ENCODE measurements at places on chromosomes 5 and 9.

- no peak for DNase-seq
Measured at GRCh38 chr5:11045411-11045810, 284.4 kb upstream of the DAP start.

DNA sequence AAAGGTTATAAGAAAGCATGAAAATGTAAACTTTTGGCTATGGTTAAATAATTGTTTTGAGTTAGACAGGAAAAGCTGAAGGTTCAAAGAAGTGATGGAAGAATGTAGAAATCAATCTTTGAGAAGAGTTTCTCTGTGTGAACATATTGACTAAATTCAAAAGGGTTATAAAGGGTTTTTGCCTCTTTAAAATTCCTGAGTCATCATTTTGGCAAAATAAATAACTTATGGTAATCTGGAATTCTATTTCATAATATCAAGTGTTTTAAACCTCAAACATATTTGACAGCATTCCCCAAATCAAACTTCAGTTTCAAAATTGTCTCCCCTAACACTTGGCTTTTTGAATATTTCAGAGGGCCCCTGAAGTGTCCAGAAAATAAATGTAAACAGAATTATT lies 60.6 kb upstream of the SPINK5 start:
- DNase-seq, result no peak

DNA sequence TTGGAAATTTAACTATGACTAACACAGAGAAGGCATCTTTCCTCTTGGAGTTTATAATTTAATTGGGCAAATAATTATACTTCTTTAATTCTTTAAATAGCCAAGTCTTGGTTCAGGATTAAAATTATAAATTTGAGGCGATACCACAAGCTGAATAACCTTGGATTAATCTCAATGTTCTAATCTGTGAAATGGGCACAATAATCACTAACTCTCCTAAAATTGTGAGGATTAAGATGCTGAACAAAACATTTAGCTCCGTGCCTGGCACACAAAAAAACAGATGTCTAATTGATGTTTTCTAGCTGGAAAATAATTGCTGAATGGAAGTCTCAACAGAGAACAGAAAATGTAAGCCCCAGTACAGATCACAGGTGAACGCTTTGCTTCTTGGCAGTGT lies 69.7 kb upstream of the TRIM32 start:
- no peak for DNase-seq

DNA sequence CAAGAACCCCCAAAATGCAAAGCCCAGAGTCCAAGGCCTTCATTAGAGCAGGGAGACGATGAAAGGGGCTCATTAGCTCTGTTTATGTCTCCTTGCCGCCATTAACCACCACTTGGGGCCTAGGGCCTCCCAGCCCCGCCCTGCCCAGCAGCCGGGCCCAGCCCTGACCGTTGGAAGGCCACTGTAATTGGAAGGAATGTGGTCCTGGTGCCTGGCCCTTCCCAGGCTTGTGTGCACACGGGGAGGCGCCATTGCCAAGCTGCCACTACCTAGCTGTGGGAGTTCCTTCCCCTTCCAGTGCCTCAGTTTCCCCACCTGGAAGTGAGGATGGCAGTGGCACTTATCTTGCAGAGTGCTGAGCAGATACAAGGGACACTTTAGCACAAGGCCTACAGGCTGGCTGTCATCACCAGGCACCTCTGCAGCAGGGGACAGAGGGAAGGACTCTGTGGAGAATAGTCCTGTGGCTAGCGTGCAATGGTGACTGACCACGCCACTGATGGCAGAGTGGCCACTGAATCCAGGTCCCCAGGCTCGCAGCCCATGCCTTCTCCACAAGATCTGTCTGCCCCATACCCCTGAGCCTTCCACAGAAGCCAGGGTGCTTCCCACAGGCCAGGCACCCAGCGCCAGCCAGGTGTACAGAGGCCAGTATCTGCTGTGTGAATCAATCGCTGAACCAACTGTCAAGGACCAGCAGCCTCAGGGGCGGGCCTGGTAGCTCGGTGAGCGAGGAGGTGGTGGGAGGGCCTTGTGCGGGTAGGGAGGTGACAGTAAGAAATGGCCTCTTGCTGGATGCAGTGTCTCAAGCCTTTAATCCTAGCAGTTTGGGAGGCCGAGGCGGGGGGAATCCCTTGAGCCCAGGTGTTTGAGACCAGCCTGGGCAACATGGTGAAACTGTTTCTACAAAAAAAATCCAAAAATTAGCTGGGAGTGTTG lies 20.8 kb downstream of the GBGT1 start:
- no peak for DNase-seq

DNA sequence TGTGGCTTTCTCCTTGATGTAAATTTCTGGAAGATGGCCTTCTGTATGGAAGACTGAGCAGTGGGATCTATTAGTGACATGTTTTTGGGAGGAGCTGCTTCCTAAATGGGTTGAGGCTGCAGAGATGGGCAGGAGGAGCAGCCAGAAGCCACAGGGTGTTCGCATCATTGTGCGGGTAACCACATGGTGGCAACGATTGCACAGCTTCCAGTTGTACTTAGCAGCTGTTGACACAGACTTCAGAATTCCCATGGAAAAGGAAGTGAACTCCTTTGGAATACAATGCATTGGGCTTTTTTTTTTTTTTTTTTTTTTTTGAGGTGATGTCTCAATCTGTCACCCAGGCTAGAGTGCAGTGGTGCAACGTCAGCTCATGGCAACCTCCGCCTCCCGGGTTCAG lies 297.3 kb downstream of the NR3C1 start:
- DNase-seq, result peak; percentile 7

DNA sequence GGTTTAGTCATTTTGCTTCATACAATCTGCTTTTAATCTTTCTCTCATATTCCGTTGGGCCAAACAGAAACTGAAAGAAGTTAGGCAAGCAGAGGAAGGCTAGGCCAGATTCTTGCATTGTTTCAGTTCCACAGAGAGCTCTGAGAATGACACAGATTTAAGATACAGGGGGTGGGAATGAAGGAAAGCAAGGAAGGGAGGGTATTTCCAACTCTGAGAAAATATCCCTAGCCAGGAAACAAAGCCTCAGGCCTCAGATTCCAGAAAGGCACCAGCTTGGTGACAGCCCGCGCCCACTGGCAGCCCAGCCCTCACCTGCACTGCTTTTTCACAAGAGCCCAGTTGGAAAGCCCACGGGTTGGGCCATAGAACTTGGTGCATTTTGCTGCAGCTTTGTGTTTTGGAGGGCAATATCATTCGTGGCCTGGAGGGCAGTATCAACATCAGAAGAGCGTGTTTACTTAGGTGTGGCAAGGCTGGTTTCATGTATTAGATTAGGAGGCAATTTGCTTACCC lies 63.5 kb downstream of the ENC1 start:
- DNase-seq, result no peak

DNA sequence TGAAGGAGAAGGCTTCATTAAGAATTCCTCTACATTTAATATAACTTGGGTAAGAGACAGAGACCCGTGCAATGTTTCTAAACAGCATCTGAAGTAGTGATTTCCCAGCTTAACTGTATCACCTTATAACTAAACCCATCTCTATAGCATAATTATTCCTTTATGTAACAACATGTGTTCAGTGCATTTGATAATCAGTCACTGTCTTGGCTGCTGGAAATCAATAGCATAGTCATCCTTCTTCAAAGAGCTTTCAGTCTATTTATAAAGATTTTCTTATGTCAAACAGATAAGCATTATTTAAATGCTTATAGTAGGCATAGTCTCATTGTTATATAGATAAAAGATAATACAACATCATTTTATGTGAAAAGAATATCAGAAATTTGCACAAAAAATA lies 80.1 kb upstream of the TYRP1 start:
- no peak for DNase-seq

GRCh38 chr5:59000211-59000610 lies 417.3 kb downstream of the RAB3C start:
- DNase-seq, result no peak

GRCh38 chr5:61966296-61966955 lies 339.6 kb upstream of the KIF2A start:
- DNase-seq, result no peak

GRCh38 chr5:143261748-143262392 lies 141.6 kb downstream of the NR3C1 start:
- DNase-seq, result no peak

DNA sequence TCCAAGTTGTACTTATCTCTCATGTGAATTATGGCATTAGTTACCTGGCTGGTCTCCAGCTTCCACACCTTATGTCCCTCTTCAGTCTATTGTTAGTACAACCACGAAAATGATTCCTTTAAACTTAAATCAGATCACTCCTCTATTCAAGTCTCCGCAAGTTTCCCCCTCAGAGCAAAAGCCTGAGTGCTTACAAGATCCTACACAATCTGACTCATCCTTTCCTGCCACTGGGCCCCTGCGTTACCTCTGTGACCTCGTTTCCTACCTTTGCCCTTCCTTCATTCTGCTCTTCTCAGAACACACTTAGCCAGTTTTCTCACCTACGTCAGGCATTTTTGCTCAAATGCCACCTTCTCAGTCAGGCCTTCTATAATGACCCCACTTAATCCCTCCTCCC lies 45.1 kb upstream of the GLIS3 start:
- no peak for DNase-seq

GRCh38 chr9:26975728-26976707 lies 19.8 kb downstream of the IFT74 start:
- DNase-seq, result no peak

DNA sequence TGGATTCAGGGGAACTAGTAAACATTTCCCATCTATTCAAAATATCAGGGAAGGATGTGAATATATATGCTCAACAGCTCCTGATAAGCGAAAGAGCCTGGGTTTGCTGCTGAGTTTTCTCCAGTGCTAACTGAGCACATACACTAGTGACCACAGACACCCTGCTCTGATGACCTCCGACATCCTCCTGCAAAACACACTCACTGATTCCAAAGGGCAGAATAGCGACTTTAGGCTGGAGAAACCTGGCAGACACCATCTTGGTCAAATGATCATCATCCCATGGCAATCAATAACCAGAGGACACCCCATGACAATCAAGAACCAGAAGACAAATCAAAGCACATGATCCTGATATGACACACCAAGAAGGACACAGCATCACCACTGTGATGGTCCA lies 9.2 kb upstream of the GADD45G start:
- no peak for DNase-seq

GRCh38 chr5:143573568-143574170 lies 170.2 kb upstream of the NR3C1 start:
- no peak for DNase-seq

DNA sequence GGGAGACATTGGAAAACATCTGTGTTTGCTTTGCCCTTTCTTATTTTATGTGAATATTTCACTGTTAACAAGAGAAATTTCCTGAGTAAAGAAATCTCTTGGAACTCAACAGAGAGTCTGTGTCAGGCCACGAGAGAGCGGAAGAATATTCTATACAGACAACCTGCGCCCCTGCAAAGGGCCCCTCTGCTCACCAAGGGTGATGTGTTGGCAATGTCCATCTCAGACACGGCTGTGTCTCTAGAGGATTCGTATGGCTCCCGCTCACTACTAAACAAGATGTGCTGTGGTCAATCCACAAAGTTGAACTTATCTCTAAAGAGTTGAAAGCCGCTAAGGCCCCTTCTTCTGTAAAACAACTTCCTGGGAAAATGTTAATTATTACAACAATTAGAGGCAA lies 241.0 kb upstream of the IRX1 start:
- no peak for DNase-seq

- no peak for DNase-seq
Measured at GRCh38 chr9:7500521-7500920, 299.1 kb downstream of the DMAC1 start.

DNA sequence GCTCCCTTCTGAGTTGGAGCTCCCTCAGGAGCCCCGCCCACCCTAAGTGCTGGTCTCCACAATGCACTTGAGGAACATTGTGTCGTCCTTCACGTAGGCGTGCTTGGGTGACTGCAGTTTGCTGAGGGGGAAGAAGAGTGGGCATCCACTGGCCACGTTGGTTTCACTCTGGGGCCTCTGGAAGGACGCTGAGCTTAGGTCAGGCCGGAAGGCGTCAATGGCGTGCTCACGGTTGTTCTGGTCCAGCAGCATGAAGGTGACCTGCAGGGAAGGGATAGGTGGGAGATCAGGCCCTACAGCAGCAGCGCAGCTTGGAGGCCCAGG lies 21.7 kb downstream of the TRAF1 start:
- DNase-seq, result no peak

DNA sequence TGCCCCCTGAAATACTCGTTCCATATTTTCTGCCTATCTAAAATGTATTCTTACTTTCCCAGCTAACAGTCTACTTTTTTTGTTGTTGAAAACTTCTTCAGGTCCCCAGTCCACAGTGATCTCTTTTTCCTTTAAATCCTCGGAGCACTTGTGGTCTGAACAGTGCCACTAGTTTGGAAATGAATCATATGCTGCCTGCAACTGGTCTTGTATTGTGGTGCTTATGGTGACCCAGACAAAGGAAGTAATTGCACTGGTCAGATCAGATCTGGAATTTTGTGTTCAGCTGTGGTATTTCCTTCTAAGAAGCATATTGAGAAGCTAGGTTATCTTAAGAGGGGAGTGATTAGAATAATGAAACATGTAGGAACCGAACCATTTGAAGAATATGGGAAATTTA lies 2.9 kb downstream of the UNC13B start:
- DNase-seq, result no peak

DNA sequence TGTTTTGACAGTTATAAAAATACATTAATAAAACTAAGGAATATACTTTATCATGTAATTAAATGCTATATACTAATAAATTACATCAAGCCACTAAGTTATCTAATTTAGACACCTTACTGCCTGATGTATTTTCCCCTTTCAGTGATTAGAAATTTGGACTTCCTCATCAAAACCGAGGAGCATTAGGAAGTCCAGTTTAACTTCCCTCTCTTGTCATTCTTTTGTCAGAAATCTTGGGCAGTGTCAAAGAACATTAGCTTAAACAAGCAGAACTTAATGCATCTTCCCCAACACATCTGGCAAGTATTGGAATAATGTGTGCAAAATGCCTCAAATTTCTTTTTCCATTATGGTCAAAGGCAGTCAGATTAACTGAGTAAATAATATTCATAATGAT lies 81.6 kb downstream of the PLPP1 start:
- DNase-seq, result no peak

GRCh38 chr9:4984171-4984620 lies 876 bp upstream of the JAK2 start:
- DNase-seq, result no peak

GRCh38 chr9:136532799-136533774 lies 12.8 kb downstream of the NOTCH1 start:
- DNase-seq, result no peak

GRCh38 chr5:112012104-112012503 lies 255.1 kb upstream of the NREP start:
- no peak for DNase-seq

- DNase-seq, result no peak
Measured at GRCh38 chr9:136225748-136226679, 19.6 kb downstream of the QSOX2 start.

GRCh38 chr5:99315413-99316183 lies 386.8 kb upstream of the CHD1 start:
- DNase-seq, result no peak

- DNase-seq, result no peak
Measured at GRCh38 chr5:123949807-123950340, 437.9 kb downstream of the CSNK1G3 start.

GRCh38 chr5:171467107-171467506 lies 47.7 kb downstream of the FGF18 start:
- DNase-seq, result no peak

Measured in HS-27A (cell line).